Fibroblast of lung (primary cell): ENCODE measurements at places on chromosomes 16 and 17.

- DNase-seq = no peak
Measured at GRCh38 chr17:2591040-2591640, 2.3 kb upstream of the PAFAH1B1 start.

DNA sequence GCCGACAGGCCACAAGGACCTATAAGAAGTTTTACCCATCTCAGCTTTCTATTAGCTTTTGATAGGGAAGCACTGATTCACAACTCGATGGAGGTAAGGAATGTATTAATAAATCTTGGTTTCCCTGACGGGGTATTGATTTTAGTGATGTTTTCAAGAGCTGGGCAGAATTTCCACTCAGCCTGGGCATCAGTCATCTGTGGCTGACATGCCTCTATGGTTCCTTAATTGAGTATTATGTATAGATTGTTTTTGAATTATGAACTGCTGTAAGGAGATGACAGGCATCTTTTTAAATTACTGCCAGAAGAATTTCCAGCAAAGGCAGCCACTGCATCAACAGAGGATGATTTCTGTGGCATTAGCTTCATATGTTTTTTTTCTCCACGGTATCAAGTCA is 128.6 kb downstream of the CPPED1 start:
- DNase-seq = no peak

DNA sequence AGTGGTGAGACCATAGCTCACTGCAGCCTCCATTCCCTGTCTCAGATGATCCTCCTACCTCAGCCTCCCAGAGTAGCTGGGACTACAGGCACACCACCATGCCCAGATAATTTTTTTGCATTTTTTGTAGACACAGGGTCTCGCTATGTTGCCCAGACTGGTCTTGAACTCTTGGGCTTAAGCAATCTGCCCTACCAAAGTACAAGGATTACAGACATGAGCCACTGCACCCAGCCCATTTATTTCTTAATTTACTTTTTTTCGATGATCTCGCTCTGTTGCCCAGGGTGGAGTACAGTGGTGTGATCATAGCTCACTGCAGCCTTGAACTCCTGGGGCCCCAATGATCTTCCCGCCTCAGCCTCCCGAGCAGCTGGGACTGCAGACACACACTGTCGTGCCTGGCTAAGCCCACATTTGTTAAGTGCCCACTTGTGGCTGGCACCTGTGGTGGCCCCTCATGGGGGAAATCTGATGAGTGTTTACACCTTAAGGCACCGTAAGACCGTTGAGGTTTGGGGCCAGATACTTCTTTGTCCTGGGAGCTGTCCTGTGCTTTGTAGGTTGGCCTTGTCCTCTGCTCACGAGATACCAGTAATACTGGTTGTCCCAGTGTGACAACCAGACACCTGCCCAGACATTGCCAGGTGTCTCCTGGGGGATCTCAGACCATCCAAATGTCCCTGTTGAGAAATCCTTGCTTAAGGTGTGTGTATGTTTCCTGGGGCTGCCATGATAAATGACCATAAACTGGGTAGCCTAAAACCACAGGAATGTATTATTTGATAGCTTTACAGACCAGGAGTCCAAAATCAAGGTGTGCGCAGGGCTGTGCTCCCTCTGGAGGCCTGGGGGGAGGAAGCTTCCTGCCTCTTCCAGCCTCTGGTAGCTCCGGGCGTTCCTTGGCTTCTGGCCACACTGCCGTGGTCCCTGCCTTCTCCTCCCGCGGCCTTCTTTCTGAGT is 141.4 kb upstream of the GSE1 start:
- DNase-seq = no peak

GRCh38 chr16:50986453-50986852 is 164.6 kb downstream of the SALL1 start:
- no peak for DNase-seq

GRCh38 chr17:21012736-21013135 is 30.1 kb downstream of the USP22 start:
- no peak for DNase-seq

DNA sequence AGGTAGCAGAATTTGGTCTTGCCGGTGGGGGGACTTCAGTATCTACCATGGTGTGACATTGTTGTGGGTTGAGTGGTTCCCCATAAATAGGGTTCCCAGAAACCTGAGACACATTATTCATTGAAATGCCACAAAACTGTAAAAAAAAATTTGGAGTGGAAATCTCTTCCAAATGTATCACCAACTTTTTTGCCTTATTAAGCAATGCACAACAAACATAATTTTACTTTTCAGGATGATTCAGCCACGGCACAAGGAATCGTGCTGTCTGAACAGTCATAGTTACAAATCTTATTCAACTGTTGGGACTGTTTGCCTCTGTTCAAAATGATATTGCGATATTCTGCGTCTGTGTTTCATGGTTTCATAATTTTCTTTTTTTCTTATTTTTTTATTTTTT is 181.2 kb downstream of the NTN1 start:
- DNase-seq = no peak

GRCh38 chr17:17859909-17860765 is 23.4 kb upstream of the SREBF1 start:
- peak; percentile 57 for DNase-seq

DNA sequence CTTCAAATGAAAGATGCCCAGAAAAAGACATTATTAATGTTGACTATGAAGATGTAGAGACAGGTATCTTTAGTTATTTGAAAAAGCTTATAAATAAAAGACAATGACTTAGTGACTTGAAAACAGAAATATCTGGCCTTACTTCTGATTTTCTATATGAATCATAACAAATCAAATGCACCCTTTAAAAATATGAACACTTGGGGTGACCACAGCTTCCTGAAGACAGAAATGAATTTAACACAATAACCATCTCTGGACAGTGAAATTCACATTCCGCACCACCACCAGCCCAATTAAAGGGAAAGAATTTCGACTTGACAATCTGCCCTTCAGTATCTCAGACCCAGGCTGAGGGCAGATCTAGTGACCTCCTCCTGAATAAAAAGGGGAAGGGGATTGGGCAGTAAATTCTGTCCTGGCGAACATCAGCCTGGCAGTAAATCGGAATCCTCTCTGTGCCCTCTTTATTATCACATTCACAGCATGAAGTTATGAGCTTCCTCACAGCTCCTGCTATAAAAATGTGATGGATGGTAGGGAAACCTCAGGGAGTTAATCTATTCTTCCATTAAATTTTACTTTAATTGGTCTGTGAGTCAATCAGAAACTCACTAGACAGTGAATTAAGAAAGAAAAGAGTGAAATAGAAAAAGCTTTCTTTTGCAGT is 131.5 kb downstream of the SNX11 start:
- DNase-seq = no peak

- DNase-seq = peak; percentile 60
Measured at GRCh38 chr17:48612854-48613691, 2.0 kb downstream of the HOXB8 start.

GRCh38 chr17:14261406-14261805 is 24.7 kb upstream of the CDRT15 start:
- DNase-seq = no peak

- no peak for DNase-seq
Measured at GRCh38 chr16:63978240-63978639, 1143.6 kb downstream of the CDH11 start.

DNA sequence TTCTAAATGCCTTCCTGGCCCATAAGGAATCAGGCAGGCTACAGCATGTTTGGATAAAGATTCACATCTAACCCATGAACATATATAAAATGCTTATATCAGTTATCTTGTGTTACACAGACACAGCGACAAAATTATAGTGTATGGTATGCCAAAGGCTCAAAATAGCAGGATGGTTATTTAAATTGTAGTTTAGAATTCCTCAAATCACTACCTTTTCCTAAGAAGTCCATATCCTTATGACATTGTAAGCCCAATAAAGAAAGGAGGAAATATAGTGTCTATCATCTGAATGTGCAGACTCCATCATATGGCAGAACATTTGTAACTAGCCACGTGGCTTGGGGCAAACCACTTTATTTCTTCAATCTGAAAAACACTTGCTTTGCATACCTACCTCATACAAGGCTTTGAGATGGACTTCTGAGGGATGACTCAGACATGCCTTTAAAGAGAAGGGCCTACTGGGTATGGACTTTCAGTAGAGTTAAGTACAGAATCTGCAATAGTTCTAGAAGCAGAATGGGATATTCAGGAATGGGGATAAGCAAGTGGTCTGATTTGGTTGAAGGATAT is 12.1 kb upstream of the DHX8 start:
- DNase-seq = no peak

- peak; percentile 37 for DNase-seq
Measured at GRCh38 chr16:29678691-29679267, at the start of gene QPRT. Gene QPRT, plus strand, starts transcription at chr16:29679180. Its CDS starts 18 bp downstream, at chr16:29679198.

DNA sequence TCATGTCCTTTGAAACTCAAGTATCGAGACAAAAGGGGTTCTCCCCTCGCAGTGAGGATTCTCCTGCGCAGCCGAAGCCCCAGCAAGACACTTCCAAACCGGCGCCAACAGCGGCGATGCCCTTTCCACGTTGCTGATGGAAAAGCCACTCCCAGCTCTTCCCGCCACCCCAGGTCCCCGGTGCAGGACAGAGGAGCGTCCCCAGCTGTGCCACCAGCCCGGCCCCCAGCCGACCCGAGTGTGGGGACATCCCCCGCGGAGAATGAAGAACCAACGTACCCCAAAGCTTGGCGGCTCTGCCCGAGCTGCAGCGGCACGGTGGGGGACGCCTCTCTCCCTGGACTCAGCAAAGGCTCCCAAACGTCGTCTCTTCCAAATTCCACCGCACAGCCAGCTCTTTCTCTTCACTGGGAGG is 573 bp downstream of the CHST6 start:
- no peak for DNase-seq

DNA sequence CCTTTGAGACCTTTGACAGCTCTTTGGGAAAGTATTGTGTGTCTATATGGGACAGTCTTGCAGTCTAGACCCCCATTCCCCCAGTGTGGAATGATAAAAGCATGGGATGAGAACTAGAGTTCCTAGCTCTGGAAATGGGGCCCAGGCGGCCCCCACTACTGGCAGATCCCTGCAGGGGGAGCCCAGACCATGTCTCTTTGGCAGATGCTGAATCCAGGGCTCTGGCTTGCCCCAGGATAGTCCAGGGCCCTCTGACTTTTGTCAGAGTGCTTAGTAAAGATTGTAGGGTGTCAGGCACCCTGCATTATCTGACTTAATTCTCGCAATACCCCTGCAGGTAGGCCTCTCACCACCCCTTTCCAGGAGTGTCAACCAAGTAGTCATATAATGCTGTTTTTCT is 8.3 kb downstream of the ALKBH5 start:
- DNase-seq = no peak

DNA sequence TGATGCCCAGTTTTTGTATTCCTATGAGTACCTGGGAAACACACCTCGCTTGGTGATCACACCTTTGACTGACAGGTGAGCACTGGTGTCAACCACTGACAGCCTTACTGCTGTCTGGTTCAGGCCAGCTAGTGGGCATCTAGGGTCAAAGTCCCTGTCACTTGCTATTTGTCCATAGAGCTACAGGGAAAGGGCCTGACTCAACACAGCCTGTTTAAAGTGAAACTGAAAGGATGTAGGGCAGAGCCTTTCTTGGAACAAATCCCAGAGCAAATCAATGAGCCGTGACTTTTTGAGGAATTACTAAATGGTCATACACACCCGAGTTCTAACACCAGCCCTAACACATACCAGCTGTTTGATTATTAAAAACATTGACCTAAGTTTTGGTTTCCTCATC is 106.8 kb downstream of the DNAH9 start:
- no peak for DNase-seq

DNA sequence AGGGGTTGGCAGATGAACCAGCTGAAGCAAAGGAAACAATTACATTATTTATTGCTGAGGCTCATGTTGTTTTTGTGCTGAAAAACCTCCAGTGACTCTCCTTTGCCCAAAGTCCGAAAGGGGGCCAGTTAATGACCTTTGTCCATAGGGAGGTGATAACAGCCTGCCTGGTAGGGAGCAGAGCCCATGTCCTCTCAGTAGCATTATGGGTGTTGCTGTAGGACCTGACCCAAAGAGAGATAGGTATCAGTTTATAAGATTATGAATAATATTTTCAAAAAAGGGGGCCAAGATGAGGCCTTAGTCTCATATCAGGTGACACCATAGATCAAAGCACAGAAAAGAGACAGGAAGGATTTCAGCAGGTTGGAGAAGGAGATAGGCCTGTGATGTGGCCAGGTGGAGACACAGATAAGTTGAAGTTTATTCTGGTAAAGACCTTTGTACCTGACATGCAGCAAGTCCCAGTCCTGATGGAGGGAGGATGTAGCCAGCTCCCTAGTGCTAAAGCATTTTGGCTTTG is 55.1 kb downstream of the CENPV start:
- no peak for DNase-seq

DNA sequence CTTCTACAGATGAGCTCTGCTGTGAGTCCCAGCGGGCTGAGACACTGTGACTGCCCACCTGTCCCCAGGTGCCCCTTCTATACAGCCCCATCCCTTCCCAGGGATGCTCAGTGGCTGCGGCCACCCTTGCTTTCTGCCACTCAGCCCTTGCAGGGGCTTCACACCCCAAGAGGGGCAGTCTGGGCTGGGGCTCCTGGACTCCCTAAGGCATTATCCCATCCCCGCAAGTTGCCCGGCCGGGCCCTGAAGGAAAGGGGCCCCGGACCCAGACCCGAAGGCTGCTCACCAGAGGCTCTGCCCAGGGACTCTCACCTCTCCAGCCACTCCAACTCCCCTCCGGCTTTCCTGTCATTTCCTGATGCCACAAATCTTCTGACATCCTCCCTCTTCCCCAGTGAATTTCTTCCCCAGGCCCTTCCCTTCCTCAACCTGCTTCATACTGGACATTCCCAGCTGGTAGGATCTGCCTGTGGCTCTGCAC is 88.5 kb upstream of the TOB1 start:
- DNase-seq = no peak

- DNase-seq = no peak
Measured at GRCh38 chr17:413016-413350, 60.4 kb upstream of the RPH3AL start.

DNA sequence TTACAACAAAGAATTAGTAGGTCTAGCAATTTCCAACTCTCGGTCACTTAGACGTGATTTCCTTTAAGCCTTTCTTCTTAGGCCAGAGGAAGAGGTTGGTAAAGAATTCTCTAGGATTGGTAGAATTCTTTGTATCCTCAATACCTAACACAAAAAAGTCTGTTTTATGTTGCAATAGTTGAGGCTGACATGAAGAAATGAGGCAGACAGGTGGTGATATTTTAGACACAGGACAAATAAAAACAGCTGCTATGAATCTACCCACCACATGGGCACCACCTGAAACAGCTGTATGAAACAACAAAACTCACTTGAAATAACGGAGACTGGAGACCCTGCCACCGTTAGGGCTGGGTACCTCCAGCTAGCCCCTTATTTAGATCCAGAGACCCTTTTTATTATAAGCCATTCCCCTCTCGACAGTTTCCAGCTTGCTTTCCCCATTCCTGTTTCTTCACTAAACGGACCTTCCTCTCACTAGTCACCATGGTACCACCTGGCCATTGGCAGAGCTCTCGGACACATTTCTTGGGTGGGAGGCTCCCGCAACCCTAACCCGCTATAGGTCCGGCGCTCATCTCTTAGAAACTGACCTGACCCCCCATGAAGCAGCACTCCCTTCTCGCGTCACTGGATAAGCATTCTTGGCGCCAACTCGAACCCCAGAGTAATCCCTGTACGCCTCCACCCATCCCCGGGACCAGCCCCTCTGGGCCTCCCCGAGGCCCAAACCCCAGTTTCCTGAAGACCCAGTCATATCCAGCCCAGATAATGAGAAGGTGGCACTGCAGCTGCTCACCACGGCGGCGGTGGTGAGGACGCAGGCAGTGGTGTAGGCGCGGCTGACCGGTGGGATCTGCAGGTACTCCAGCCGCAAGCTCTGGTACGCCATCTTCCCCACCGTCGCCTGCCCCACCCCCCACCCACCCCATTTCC is at the start of gene DERL2:
DERL2 (minus strand) TSS at position 909 of the 936 bp plus-strand sequence; CDS start at position 892, 17 bp downstream.
- DNase-seq = peak; percentile 36
